Chondrocyte (in vitro differentiated cells): ENCODE measurements at places on chromosomes 16 and 17. TPM values are rescaled to one million over a fixed set of nuclear protein-coding genes. Genes with fewer than 3 reads are reported as not detected.

- no peak overlapping the region for H3K4me3 ChIP-seq
- peaks cover 46% of the 10 kb centered on the region for H3K27me3 ChIP-seq
- no peaks in the 10 kb centered on the region for H3K36me3 ChIP-seq
- no peak overlapping the region for H3K27ac ChIP-seq
- no peak for DNase-seq
Observed at GRCh38 chr16:54305080-54305479, 18.5 kb upstream of the IRX3 start.

DNA sequence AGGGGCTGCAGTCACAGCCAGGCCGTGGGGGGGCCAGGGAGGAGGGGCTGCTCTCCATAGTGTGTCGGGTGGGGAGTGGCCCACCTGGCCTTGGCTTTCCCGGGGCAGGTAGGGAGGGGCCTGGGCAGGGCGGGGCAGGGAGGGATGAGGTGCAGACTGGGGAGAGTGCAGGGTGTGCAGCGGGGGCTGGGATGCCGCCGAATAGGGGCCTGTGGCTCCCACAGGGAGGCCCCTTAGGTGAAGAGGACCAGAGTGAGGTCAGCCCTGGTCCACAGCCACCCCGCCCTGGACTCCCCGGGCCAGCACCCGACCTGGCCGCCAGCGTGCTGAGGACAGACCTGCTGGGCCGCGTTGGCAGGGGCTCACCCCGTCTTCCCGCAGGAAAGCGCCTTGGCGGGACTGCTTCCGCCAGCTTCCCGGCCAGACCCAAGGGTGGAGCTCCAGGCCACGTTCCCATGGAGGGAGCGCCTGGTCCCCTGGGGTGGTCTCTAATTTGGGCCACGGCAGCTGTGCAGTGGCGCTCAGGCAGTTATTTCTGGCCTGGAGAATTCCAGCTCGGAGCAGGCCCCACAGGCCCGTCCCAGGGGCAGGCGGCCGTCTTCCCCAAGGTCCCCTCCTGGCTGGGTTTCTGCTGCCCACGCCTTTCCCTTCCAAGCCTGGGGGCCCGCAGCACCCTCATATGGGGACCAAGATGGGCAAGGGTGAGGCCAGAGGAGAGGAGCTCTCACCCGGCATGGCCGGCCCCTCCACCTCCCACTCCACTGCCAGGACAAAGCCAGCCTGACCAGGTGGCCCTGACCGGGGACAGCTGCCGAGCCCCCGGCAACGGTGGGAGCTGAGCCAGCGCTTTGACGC, 27.9 kb downstream of the CACNA1H start:
- peak overlapping the region; percentile 91 for H3K27ac ChIP-seq
- no peak overlapping the region for H3K4me3 ChIP-seq
- no peak for DNase-seq
- no peaks in the 10 kb centered on the region for H3K27me3 ChIP-seq
- H3K36me3 ChIP-seq, result no peaks in the 10 kb centered on the region
- peaks cover 36% of the 10 kb centered on the region for H3K4me1 ChIP-seq

- no peaks in the 10 kb centered on the region for H3K27me3 ChIP-seq
- H3K4me1 ChIP-seq, result peaks cover 17% of the 10 kb centered on the region
- peak overlapping the region; percentile 73 for H3K4me3 ChIP-seq
- H3K36me3 ChIP-seq, result no peaks in the 10 kb centered on the region
Observed at GRCh38 chr17:78253946-78254672, 22.7 kb downstream of the TMEM235 start.

DNA sequence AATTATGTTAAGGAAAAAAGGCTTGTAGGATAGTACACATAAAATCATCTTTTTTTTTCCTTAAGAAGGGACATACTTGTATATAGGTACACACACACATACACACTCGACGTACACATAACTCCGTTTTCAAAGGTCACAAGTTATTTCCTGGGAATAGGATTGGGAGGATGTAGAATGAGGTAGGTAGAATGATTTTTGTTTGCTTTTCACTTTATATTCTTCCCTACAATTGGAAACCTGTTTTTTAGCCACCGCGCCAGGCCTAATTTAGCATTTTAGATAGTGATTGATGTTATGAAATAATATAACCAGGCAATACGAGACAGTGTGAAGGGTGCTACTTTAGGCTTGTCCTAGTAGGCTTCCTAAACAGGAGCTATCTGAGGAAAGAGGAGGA, 1.8 kb upstream of the HAPSTR1 start:
- H3K27ac ChIP-seq, result peak overlapping the region; percentile 88
- no peaks in the 10 kb centered on the region for H3K27me3 ChIP-seq
- H3K4me1 ChIP-seq, result peaks cover 20% of the 10 kb centered on the region
- peaks cover 13% of the 10 kb centered on the region for H3K36me3 ChIP-seq
- DNase-seq, result no peak

- H3K4me3 ChIP-seq, result no peak overlapping the region
- no peaks in the 10 kb centered on the region for H3K27me3 ChIP-seq
- H3K36me3 ChIP-seq, result no peaks in the 10 kb centered on the region
- no peaks in the 10 kb centered on the region for H3K4me1 ChIP-seq
Observed at GRCh38 chr16:66057057-66057456, 309.4 kb upstream of the CDH5 start.

DNA sequence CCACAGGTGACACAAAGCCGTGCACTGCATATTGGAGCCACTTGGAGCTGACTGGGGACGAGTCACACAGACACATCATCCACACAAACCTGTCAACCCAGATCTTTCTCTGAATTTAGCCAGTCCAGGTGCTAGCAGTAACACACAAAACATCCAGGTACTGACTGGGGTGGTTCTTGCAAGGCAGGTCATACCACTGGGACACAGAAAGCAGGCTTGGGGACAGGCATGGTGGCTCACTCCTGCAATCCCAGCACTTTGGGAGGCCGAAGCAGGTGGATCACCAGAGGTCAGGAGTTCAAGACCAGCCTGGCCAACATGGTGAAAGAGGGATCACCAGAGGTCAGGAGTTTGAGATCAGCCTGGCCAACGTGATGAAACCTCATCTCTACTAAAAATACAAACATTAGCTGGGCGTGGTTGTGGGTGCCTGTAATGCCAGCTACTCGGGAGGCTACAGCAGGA, 14.9 kb downstream of the ENPP7 start:
- peaks cover 22% of the 10 kb centered on the region for H3K27me3 ChIP-seq
- no peak for DNase-seq
- H3K27ac ChIP-seq, result no peak overlapping the region

- no peaks in the 10 kb centered on the region for H3K36me3 ChIP-seq
- no peak overlapping the region for H3K4me3 ChIP-seq
- H3K27me3 ChIP-seq, result peaks cover 41% of the 10 kb centered on the region
- DNase-seq, result no peak
- H3K27ac ChIP-seq, result no peak overlapping the region
Observed at GRCh38 chr16:56226845-56227525, 35.7 kb downstream of the GNAO1 start.

DNA sequence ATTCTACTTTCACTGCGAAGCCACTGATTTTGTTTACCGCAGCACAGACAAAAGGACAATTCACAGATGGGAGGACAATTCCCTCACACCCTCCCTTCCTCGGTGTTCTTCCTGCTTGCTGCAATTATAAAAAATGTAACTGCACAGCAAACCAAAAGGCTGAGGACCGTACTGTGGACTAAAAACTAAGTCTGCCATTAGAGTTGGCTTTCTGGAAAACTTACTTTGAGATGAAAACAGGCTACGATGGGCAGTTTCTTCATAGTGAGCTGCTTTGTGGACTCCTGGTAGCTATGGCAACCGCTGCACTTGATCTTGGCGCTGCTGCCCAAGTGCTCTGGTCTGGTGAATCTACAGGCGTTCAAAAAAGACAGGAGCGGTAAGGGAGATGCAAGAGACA, 35.2 kb downstream of the USP22 start:
- no peaks in the 10 kb centered on the region for H3K27me3 ChIP-seq
- H3K36me3 ChIP-seq, result peaks cover 55% of the 10 kb centered on the region
- peak overlapping the region; percentile 32 for H3K27ac ChIP-seq
- DNase-seq, result no peak
- no peak overlapping the region for H3K4me3 ChIP-seq
- no peaks in the 10 kb centered on the region for H3K4me1 ChIP-seq

- peaks cover 4% of the 10 kb centered on the region for H3K36me3 ChIP-seq
- no peaks in the 10 kb centered on the region for H3K27me3 ChIP-seq
- H3K27ac ChIP-seq, result peak within 1 kb of the TSS; percentile 75
- peaks cover 41% of the 10 kb centered on the region for H3K4me1 ChIP-seq
- peak; percentile 98 for DNase-seq
Observed at GRCh38 chr17:75515496-75516254, at the start of gene CASKIN2. TSS of gene CASKIN2 (minus strand) at chr17:75515537. CDS start at chr17:75513804, 1,733 bp downstream.

- H3K4me3 ChIP-seq, result no peak overlapping the region
- H3K4me1 ChIP-seq, result peaks cover 2% of the 10 kb centered on the region
- H3K36me3 ChIP-seq, result peaks cover 12% of the 10 kb centered on the region
- no peaks in the 10 kb centered on the region for H3K27me3 ChIP-seq
- DNase-seq, result no peak
Observed at GRCh38 chr17:55405600-55405999, 16.0 kb downstream of the MMD start.

Gene APOBR
- total RNA-seq, result 0.07 TPM in 1 of 3 replicates, not detected in the others

Gene C16orf86
- 0.82 to 3.1 TPM (median 0.85 TPM) in 3 replicates for total RNA-seq

Gene ATP2C2
- total RNA-seq, result not detected in 3 replicates

Gene OR4D1
- total RNA-seq, result not detected in 3 replicates
